Activated gamma-delta T cell treated with anti-CD3 and anti-CD28 coated beads, Interleukin-2, amount 50 U/mL, for 16 hours (primary cell): ENCODE measurements at places on chromosomes 2 and 18.

DNA sequence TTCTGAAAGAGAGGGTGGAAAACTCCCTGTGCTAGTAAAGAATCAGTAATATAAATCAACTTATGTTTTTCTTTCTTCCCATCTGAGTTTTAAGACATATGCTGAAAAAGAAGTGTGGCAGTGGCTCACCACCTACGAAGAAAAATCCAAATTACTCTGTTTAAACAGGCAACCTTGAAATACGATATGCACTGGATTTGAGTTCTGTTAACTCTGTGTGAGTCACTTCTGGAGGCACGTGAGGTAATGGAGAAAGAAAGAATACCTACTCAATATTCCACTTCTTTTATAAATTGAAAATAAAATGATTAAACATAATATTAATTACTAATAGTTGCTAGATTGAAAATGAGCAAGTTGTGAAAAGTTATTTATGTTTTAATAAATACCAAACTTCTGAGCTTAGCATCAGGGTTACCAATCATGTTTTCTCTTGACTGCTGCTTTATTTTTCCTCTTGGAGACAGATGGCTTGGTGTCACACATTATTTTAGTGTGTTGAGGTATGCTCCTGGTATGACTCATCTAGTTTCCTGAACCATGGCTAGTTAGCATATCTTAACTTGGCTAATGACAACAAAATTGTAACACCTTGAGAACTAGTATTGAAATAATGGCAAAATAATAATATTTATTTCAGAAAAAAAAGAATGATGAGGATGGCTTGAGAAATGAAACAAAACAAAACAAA lies 1705.5 kb upstream of the PIK3C3 start:
- no peak for DNase-seq

- no peak for DNase-seq
These were observed 126.0 kb downstream of the MREG start for GRCh38 chr2:215887303-215887702.

DNA sequence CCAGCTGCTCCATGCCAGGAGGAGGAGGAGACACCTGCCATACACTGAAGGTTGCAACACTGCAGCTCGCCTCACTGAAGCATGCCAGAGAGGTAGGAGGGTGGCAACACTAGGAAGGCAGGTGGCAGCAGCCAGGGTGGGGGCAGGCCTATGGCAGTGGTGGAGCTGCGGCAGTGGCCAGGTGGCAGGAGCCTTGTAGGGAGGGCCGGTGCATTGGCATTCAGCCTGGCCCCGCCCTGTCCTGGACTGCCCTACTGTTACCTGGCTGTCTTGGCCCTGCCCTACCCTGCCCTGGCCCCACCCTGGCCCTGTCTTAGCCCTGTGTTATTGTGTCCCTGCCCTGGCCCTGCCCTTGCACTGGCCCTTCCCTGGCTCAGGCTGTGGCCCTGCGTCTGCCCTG lies 7.4 kb upstream of the ANKRD62 start:
- no peak for DNase-seq

GRCh38 chr2:74584088-74584645 lies 29.6 kb downstream of the DOK1 start:
- no peak for DNase-seq

- no peak for DNase-seq
These were observed 17.4 kb upstream of the HNRNPA3 start for GRCh38 chr2:177195194-177195593.

- no peak for DNase-seq
These were observed 166.0 kb downstream of the SOCS6 start for GRCh38 chr18:70454704-70455322.

DNA sequence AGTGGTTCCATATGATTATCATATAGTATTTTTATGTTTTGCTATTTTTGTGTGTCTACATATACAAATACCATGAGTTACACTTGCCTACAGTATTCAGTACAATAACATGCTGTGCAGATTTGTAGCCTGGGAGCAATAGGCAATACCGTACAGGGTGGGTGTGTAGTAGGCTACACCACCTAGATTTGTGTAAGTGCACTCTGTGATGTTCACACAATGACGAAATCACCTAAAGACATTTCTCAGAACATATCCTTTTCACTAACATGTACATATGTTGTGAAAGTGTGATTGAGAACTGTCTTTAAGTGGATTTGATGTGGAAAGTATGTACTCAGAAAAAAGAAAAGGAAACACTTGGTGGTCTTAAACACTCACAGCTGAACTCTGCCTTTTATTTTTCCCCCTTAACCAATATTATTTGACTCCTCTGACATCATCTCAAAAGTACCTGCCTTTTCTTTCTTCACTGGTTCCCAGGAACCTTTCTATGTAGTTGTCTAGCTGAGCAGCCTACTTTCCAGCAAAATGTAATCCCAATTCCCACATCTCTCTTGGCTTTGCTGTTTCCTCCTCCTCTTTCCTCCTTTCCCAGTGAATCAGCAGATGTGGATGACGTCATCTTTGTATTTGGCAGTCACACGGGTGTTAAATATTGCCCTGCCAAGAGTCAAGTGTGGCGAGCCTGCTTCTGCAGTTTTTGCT lies 47.7 kb downstream of the OSBPL6 start:
- DNase-seq: no peak

DNA sequence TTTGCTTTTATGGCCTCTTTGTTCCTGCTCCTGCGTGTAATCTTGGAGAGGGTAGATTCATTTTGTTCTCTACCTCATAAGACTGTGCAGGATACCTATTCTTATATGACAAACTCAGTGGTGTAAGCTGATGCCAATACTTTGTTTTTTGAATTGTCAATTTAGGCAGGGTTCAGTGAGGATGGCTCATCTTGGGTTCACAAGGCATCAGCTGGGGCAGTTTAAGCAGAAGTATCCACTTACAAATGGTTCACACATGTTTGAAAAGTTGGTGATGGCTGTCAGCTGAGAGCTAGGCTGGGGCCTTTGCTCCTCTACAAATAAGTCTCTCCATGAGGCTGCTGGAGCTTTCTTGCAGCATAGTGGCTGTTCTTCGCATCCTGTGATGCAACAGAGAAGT lies 920.6 kb upstream of the PIK3C3 start:
- no peak for DNase-seq

GRCh38 chr2:145021962-145022665 lies 502.2 kb upstream of the ZEB2 start:
- no peak for DNase-seq

DNA sequence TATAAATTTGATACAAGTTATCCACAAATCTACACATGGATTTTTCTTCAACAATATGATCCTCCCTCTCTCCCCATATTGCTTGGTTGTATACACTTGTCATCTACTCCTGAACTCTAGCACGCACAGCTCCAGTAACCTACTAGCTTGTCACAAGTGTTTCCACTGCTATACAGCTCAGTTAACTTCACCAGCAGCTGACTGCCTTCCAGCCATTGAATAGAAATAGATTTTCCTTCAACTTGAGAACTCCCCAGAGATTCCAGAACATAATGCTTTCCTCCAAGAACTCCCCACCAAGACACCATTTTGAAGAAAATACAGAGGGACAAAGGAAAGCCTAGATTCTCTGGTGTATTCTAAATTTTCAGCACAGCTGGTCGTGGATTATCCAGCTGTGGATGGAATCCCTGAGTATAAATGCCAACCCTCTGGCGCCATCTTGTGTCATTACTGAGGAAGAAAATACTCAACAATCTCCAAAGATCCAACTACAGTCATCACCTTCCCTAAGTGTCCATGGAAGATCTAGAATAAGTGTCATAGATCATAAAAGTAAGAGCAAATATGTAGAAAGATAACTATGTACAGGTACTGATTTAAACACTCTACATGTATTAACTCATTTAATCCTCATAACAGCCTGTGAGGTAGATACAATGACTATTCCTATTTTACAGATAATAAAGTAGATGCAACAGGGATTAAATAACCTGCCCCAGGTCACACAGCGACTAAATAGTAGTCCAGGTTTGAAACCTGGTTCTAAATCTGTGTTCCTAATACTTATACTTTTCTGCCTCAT lies 156.7 kb downstream of the ARHGAP28 start:
- no peak for DNase-seq

GRCh38 chr2:46200100-46200690 lies 97.0 kb upstream of the EPAS1 start:
- no peak for DNase-seq

DNA sequence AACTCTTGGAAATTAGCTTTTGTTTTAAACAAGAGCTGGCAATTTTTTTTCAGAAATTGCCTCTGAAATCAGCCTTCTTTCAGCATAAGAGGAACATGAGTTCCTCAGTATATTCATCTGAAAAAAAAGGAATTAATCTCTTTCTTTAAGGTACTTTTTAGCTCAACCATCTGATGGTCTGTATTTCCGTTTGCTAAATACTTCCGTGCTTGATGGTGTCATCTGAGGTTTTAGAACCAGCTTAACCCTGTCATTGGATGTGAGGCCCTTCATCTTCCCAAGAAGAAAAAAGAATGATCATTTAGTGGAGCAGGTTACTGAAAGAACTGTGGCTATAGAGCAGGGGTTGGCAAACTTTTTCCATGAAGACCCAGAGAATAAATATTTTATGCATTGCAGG lies 175.0 kb downstream of the TRABD2A start:
- DNase-seq: no peak

- DNase-seq: no peak
These were observed 166.1 kb downstream of the SMAD7 start for GRCh38 chr18:48784656-48785055.

GRCh38 chr2:217206016-217206725 lies 346.3 kb upstream of the TNP1 start:
- no peak for DNase-seq

- no peak for DNase-seq
These were observed 68.8 kb downstream of the MEP1B start for GRCh38 chr18:32258558-32259204.

GRCh38 chr2:20173496-20174402 lies 51.2 kb downstream of the SDC1 start:
- DNase-seq: no peak

DNA sequence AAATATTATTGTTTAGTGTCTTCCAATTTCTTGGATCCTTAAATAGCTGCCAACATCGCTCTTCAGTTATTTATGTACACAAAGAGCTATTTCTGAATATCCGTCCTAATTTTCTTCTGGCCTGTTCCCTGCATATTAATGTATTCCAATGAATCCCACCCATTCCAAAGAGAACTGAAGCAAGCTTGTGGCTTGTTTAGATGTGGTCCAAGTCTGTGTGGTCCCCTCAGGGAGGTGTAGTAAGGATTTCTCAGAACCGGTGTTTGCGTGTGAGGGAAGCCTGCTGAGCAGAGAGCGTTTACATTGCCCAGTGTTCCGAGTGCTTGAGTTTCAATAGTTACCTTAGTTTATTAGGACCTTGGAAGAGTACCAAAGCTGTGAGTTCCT lies 25.1 kb upstream of the IL1R1 start:
- no peak for DNase-seq

GRCh38 chr18:49016648-49017539 lies 66.1 kb upstream of the SMAD7 start:
- no peak for DNase-seq

DNA sequence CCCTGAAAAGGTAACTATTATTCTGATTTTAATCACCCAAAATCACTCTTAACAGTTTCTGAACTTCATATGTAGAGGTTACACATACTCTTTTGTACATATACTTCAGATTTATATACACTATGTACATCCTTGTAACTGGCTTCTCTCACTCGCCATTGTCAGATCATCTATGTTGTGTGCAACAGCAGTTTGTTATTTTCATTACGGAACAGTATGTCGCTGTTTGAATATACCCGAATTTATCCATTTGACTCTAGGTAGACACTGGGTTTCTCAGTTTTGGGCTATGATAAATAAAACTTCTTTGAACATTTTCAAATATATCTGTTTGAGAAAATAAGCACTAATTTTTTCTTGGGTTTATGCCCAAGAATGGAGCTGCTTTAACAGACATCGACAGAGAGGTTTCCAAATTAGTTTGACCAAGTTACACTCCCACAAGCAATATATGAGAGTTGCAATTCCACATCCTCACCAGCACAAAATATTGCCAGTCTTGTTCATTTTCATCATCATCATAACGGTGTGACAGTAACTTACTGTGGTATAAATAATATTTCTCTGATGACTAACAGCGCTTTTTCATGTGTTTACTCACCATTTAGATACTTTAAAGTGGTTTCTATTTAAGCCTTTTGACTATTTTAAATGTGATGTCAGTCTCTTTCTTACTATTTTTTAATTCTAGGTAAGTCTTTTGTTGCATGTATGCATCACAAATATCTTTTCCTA lies 80.9 kb downstream of the SMC6 start:
- no peak for DNase-seq

DNA sequence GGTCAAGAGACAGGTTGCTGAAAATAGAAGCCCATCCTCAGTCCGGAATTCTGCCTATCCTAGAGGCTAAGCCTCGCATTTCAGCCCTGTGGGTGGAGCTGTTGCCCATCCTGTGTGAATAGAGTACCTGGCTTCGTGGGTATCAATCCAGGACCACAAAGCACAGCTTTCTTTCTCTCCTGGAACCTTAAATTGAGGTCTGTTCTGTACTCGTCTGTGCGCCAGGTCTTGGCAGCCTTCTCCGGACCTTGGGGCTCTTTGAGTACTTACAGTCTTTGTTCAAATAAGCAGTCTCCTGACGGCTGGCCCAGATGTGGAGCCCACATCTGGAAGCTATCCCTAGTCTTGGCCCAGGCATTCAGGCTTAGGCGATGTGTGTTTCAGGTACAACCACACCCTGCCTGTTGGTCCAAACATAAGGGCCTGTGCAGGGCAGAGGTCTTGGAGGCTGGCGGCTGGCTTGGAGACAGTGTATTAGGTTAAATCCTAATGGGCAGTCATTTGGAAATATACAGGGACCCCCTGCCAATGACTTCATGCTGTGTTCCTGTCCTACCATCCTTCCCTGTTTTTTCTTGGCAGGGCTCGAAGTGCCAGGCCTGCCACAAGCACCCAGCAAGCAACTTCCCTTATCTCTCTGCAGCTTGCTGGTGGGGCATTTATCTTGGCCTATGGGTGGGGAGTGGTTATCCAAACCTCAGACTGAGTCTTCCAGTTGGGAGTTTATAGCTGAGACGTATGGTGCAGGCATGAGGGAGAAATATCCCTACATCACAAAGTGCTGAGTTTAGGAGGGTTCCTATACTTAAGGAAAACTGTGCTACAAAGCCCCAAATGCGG lies 294.1 kb downstream of the BCL2 start:
- no peak for DNase-seq

DNA sequence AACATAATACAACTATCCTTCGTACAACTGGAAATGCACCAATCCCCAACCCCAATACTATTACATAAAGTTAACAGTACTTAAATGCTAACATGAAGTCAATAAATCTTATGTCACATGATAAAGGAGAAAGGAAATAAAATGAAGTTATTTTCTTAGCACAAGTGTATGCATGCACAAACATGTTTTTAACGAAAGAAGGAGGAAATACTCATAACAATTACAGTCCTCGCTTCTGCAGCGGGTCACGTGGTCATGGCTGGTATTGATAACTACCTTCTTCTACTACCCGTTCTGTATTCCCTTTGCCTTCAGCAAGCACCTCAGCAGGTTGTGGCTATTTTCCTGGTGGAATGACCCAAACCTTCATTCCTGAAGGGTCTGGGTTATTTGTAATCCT lies 51.7 kb downstream of the PSMG2 start:
- no peak for DNase-seq
